ENCODE measurements at places on chromosomes 4 and X.
A peak's percentile ranks its signal among the peaks of the same experiment; 100 is the strongest.

- DNase-seq = no peak
Observed at GRCh38 chr4:133450813-133451212, 301.7 kb downstream of the PCDH10 start.

- DNase-seq = no peak
Observed at GRCh38 chr4:112982680-112983079, 66.8 kb upstream of the ANK2 start.

DNA sequence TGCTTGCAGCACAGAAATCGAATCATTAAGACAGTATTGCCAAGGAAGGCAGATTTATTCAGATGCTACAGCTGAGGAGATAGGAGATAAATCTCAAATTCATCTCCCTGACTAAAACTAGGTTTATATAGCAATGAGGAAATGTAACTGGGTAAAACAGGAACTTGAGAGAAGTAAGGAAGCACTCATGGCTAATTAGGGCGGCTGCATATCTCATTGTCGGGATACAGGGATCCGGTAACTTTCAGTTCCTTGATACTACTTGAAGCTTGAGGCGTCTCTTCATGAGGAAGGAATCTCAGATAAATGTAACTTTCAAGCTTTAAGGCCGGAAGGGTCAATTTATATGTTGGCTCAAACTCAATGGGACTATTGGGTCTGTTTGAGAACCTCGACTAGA, 129.2 kb upstream of the WDR1 start:
- DNase-seq = no peak

- DNase-seq = no peak
Observed at GRCh38 chr4:65021737-65022136, 612.5 kb upstream of the TECRL start.

DNA sequence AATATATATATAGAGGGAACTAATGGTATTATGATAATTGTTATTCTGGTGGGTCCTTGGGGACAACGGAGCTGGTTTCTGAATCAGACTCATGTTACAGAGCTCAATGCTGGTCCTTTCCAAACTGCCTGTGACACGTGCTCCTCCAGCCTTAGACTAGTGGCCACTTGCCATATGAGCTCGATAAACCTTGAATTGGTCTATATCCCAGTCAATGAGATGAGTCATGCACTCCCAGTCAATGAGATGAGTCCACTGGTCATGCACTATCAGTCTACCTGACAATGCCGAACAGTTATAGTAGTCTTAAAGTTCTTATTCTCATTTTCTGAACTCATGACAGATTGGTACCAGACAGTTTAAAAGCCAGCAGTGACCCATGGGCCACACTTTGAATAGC, 325.2 kb downstream of the LDB2 start:
- DNase-seq = no peak

- no peak for DNase-seq
Observed at GRCh38 chr4:94605241-94605805, 152.4 kb upstream of the BMPR1B start.

- DNase-seq = no peak
Observed at GRCh38 chr4:4787421-4787820, 72.0 kb upstream of the MSX1 start.

DNA sequence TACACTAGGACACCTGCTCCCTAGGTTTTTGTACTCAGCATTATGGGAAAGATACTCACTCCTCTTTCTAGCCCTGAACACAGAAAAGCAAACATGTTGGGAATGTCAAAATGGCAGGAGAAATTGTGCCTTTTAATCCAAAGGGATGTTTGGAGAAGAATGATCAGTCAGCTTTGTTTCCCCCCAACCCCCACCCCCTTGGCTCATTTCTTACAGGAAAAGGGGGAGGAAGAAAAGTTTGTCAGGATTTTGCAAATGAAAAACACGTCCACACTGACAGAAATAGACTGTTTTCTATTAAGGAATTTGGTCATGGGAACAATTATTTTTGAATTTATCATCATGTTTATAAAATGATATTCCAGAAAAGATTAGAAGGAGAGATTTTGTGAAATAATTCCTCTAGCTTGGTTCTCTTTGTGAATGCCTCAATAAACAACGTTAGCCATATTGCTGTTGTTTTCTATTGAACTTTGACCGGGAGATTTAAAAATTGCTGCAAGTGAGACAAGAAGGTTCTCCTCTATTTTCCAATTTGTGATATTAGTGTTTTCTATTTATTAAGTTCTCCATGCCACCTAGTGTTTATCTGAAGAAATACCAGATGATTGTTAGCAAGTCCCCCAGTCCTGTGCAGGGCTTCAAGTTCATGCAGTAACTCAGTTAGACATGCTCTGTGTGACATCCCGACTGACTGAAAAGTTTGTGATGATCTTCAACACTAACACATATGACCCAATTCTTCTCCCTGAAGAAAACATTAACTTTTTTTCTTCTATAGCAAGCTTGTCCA, 31.3 kb upstream of the TFDP3 start:
- DNase-seq = no peak

DNA sequence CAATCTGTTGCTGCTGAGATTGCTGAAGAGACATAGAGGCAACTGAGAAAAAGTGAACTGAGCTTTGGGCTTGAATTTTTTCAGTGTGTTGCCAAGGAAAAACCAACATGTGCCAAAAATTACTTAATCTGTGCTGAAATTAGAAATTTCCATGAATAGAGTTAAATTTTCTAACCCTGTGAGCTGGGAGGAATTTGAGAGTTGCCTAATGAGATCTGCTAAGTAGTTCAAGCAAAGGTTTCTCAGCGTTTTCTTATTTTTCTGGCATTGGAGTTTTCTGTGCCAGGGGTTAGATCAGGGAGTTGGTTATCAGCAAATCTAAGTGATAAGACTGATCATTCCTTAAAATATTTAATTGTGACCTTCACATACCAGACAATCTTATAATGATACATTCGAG, 457.5 kb upstream of the GNPDA2 start:
- no peak for DNase-seq

- DNase-seq = no peak
Observed at GRCh38 chr4:610411-611261, 14.7 kb upstream of the PDE6B start.

GRCh38 chr4:119328695-119329094, 6.8 kb upstream of the FABP2 start:
- no peak for DNase-seq

GRCh38 chr4:1787411-1788077, 5.5 kb upstream of the FGFR3 start:
- DNase-seq = no peak

DNA sequence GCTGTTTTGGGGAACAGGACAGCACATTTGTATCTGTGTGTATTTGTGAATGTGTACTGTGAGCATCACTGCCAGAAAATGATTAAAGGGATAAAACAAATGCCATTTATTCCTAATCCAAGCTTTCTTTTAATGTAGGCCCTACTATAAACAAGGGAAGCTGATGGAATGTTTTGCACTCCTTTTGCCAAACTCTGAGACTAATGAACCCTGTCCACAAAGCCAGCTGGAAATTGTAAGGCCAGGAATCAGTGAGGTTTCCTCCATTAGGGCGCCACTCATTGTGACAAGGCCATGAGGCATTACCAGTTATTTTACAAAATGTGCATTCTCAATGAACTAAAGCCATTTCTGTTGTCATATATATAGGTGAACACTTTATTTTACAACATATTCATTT, 163.0 kb upstream of the NAP1L5 start:
- no peak for DNase-seq

- peak; percentile 30 for DNase-seq
Observed at GRCh38 chr4:114180481-114180880, 201.0 kb upstream of the ARSJ start.

DNA sequence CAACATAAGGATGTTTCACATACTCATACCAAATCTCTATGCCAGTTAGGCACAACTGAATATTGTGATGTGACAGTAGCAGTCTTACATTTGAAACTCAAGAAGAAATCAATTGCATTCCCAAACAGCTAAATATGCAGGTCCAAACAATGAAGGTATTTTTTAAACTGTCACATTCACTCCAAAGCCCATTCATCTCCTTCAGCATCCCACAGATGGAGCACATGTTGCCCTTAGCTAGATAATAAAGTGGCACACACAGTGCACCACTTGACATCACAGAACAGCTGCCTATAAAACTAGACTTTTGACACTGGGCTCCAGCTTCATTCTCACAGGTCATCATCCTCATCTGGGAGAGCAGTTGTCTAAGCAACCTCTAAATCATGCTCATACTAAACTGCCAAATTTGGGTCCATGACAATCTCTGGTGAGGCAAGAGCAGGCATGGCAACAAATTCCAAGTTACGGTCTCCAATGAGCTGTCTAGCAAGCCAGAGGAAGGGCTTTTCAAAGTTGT, 26.2 kb upstream of the ARHGEF6 start:
- DNase-seq = no peak

- no peak for DNase-seq
Observed at GRCh38 chrX:31228909-31229308, 157.1 kb upstream of the FTHL17 start.

Data from stimulated activated CD4-positive, alpha-beta T cell treated with anti-CD3 and anti-CD28 coated beads, Interleukin-12 subunit alpha, Interleukin-12 subunit beta, amount 100 ng/mL, for 4 hours (primary cell).